ENCODE measurements at places on chromosomes 16 and 17.

DNA sequence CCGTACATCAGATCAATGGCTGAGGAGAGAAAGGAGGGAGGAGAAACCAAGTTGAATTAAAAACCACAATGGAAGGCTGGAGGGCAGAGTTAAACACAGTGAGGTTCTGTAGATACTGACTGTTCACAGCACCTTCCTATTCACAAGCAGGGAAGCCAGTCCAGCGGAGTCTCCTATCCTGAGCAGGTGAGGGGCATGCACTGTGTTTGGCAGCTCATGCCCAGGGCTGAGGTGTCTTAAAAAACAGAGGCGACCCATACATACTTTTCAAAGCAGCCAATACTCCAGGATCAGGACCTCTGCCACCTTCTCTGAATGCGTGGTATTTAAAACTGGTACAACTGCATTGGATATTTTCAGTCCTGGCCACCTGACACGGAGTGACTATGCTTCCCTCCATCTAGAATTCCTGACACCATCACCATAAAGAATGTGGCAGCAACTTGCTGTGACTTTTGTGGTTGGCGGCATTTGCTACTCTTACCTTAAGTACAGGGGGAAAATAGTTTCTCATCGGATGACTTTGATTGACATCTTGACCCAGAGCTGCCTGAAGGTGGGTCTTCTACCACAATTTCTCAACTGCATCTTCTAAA lies 21.5 kb downstream of the USP22 start:
- DNase-seq = no peak

GRCh38 chr17:10532026-10532425 lies 13.7 kb upstream of the MYH1 start:
- no peak for DNase-seq

- no peak for DNase-seq
Measured at GRCh38 chr16:47777220-47777619, 316.1 kb downstream of the PHKB start.

GRCh38 chr17:35238821-35239220 lies 4.1 kb upstream of the SLFN5 start:
- DNase-seq = no peak

GRCh38 chr16:12975766-12976165 lies 74.4 kb downstream of the SHISA9 start:
- DNase-seq = no peak

GRCh38 chr16:75377729-75378386 lies 55.4 kb downstream of the CFDP1 start:
- DNase-seq = no peak

GRCh38 chr16:84881702-84882521 lies 62.1 kb downstream of the CRISPLD2 start:
- no peak for DNase-seq

GRCh38 chr17:70336411-70336810 lies 167.1 kb downstream of the KCNJ2 start:
- DNase-seq = no peak

DNA sequence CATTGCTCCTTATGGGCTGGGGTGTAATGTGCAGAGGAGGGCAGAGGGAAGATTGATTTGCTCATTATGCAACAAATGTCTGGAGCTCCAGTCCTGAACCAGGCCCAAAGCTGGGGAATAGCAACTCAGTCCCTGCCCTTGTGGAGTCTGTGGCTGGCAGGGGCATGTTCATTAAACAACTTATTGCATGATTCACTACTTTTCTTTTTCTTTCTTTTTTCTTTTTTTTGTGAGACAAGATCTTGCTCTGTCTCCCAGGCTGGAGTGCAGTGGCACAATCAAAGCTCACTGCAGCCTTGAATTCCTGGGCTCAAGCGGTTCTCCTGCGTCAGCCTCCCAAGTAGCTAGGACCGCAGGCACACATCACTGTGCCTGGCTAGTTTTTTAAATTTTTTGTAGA lies 23.1 kb downstream of the MSI2 start:
- DNase-seq = no peak

GRCh38 chr17:17059301-17059890 lies 17.1 kb downstream of the MPRIP start:
- no peak for DNase-seq

Measured in SK-N-MC (cell line).